Stimulated activated naive CD4-positive, alpha-beta T cell treated with Interleukin-2 at 50 U/mL for 16 hours (primary cell): ENCODE measurements at places on chromosomes 13 and 19.

- peak; percentile 12 for DNase-seq
Observed at GRCh38 chr19:46745521-46746280, at the start of gene FKRP. TSS of gene FKRP (plus strand) at chr19:46746057. CDS start at chr19:46755451, 9,394 bp downstream.

GRCh38 chr13:98536729-98537128, 40.2 kb downstream of the STK24 start:
- DNase-seq, result no peak

GRCh38 chr19:12994701-12995595, at the start of gene NFIX:
TSS of gene NFIX (plus strand) at chr19:12995475. CDS start at chr19:12995838, 363 bp downstream.
- DNase-seq, result peak; percentile 52

GRCh38 chr13:50187352-50188029, 172.2 kb downstream of the KCNRG start:
- no peak for DNase-seq

DNA sequence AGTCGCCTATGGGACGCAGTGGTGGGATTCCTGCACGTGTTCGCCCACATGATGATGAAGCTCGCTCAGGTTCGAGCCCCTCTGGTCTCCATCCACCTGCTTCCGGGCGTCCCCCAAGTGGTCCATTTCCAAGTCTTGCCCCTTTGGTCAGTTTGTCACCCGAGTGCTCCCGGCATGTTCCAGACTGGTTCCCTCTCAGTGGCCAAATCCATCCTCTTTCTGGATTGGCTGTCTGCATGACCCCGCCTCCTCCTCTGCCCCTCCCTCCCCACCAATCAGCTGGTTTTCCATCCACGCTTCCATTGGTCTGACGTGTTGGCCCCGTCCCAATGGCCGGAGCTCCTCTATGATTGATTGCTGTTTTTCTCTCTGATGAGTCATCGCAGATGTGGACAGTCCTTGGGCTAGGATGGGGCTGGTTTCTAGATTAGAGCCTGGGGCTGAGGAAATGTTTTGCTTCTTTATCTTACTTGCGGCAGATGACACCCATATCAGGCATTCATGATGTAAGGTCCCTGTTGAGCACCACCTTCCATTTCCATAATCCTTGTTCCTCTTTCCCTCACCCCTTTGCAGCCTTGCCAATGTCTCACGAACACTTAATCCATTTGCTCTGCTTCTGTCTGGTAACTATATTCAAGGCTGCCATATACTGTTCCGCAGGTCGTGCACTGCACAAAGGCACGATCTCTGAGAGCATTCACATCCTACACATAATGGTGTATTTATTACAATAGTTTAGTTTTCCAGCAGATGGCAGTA, 73.8 kb downstream of the MAP4K1 start:
- no peak for DNase-seq

DNA sequence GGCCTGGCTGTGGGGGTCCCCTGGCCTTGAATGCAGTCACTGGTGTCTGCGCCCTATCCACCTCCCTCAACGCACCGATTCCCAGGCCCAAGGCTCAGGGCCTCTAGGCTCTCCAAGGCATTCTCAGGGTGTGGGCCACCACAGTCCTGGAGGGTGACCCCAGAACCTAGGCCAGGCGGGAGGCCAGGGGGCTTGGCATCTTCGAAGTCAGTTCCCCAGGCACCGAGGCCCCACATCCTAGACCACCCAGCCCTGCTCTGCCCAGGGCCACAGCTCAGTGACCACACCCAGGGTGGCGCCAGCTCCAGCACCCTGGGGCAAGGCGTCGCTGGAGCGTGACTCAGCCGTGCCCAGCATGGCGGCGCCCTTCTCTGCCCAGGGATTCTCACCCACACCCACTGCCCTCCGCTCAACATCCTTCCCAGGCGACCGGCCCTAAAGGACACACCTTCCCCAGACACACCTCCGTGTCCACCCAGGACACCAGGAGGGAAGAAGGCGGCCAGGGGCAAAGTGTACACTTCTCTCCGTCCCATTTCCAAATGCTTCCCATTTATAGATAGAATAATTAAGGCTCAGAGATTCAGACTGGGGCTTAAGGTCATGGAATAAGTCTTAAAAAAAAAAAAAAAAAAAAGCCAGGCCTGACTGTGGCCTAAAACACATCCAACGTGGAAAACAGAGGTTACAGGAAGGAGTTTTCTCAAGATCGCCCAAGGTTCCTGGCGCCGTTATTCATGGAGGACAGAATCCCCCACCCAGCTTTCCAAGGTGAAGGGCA, 36.4 kb upstream of the NANOS3 start:
- DNase-seq, result peak; percentile 61

DNA sequence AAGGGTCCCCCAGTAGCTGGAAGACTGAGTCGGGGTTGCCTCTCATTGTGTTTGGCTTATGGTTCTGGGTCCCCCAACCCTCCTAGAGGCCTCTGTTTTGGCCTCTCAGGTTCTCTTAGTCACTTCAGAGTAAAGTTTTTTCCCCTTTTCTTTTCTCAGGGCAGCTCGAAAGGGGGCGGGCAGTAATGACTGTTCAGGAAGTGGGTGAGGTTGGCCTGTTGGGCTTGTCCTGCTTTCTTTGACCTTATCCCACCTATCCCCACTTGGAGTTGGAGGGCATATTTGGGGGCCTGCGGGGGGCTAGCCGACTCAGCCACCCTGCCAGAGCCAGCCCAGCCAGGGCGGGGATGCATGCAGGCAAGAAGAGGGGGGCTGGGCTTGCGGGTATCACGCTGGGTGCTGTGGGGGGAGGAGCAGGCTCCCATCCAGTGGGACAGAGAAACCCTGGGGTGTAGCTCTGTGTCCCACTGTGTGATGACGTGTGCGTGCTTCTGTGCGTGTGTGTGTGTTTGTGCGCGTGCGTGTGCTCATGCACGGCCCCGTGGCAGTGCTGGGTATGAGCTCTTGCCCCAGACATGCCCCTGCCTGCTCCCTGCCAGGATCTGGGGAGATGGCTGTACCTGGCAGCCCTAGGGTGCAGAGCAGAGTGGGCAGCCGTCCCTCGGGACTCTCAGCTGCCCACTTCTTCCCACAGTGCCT, 1.4 kb downstream of the CIC start:
- DNase-seq, result peak; percentile 72

DNA sequence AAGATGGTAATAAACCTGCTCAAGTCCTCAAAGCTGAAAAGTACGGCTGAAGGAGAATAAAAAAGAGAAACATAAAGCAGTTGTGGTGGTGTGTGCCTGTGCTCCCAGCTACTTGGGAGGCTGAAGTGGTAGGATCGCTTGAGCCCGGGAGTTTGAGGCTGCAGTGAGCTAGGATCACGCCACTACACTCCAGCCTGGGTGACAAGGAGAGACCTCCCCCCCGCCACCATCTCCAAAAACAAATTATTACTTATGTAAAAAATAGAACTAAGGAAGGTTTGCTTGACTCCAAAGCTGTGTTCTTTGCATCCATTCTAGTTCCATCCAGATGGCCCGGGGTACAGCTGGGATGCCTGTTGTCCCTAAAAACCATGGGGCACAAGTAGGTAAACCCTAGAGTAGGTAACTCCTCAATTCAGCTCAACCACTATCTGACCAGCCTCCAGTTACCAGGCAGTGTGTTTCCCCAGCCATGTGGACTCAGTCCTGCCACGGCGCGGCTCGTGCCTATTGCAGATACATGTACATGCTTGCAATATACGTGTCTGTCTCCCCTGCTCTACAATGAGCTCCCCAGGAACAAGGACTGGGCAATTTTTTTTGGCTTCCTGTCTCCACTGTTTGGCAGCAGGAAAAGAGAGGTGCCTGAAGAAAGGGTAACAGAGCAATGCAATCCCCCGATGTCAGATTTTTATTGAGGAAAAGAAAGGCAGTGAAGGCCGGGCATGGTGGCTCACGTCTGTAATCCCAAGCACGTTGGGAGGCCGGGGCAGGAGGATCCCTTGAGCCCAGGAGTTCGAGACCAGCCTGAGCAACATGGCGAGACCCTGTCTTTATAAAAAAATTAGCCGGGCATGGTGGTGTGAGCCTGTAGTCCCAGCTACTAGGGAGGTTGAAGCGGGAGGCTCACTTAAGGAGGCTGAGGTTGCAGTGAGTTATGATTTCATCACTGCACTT, 101.3 kb downstream of the GNG7 start:
- DNase-seq, result no peak

DNA sequence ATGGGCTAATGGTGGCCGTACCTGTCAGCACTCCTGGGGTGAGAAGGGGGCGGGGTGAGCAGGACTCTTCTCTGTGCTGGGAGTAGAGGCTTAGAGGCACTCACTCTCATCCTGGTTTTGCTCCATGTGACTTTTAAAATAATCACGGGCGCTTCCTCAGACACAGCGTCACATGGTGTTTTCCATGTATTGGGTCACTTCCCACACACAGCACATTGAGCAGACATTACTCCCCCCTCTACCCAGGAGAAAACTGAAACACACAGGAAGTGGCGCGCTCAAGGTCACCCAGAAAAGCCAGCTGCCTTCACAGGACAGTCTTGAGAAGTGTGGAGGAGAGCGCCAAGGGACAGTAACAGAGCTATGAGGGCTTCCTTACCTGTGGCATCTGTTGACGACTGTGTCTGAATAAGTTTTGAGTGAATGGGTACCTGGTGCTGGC, 23.2 kb downstream of the SPATA13 start:
- no peak for DNase-seq

GRCh38 chr19:40716031-40716481, 630 bp downstream of the COQ8B start:
- peak; percentile 70 for DNase-seq

DNA sequence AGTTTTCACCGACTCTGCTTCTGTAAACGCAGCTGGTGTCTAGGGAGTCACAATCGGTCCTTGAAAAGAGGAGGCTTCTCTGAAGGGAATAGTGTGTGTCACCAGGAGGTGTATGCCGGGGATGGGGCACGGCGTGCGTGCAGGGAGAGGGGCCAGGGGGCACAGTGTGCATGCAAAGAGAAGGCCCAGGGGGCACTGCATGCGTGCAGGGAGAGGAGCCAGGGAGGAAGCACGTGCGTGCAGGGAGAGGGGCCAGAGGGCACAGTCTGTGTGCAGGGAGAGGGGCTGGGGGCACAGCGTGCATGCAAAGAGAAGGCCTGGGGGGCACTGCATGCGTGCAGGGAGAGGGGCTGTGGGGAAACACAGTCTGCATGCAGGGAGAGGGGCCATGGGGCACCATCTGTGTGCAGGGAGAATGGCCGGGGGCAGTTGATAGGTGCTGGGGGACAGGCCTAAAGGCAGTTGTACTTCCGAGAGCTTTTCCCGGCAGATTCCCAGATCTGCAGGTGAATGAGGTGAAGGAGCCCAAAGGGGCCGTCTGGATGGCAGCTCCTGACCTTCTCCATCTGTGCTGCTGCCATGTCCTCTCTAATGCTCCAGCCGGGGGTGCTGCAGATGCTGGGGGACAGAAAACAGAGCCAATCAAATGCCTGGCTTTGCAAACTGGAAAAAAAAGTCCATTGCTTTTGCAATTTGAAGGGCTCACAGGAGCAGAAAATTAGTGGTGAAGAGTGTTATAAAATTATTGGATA, 36.4 kb downstream of the ATP11A start:
- DNase-seq, result no peak

GRCh38 chr13:48925001-48925400, 50.7 kb upstream of the FNDC3A start:
- no peak for DNase-seq

DNA sequence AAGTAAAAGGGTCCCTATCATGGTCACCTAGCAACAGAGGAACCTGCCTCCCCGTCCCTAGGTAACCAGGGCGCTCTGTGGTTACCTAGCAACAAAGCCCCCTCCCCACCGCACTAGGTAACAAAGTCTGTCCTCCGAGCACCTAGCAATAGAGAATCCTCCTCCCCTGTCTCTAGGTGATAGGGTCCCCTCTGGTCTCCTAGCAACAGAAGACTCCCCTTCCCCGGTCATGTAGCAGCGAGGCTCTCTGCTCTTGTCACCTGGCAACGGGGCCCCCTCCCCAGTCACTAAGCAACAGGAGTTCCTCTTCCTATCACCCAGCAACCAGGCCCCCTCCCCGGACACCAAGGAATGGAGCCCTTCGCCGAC, 307 bp downstream of the JOSD2 start:
- DNase-seq, result no peak

- DNase-seq, result peak; percentile 46
Observed at GRCh38 chr19:18205200-18205892, 1.5 kb upstream of the RAB3A start.

- DNase-seq, result no peak
Observed at GRCh38 chr19:33175156-33175782, 18.9 kb upstream of the LRP3 start.

DNA sequence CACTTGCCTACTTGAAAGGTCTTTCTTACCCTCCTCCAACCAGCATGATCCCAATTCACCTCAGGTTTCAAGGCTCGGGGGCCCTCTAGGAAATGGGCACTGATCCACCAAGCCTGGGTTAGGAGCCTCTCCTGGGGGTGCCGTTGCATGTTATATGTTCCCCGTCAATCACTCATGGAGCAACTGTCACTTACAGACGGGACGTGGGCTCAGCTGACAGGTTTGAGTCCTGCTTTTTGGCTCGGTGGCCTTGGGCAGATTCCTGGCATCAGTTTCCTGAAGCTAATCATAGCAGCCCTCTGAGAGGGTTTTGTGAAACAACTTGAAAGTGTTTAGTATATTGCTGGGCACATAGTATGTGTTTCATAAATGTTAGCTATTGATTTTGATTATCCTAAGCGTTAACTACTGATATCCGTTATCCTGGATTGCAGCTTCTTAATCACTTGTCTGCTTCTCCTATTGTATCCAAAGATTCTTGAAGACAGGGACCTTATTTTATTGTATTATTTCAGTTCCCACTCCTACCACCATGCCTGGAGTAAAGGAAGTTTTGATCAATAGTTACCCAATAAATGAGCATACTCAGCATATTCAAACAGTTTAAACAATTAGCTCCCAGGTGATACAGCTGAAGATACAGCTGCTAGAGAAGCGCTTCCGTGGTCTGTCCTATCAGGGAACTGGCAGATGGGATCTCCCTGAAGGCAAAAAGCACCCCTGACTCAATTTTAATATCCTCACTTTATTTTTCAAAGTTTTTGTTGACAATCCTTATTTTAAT, 57.9 kb downstream of the RFC3 start:
- no peak for DNase-seq

GRCh38 chr19:46042252-46042883, 1.6 kb upstream of the IGFL4 start:
- DNase-seq, result no peak

DNA sequence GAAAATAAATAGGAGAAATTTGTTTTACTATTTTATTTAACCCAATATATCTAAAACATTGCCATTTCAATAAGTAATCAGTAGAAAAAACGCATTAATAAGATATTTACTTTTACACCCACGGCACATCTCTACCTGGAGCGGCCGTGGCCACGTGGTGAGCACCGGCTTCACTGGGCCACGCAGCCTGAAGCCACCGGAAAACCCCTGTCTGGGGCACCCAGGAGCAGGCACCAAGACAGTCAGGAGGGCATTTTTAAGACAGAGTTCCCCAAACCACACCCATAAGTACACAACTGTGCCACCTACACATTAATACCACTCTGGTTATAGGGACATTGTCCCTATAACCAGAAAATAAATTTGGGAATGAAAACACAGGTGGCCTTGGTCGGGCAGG, 80.9 kb downstream of the SPACA7 start:
- no peak for DNase-seq

GRCh38 chr19:19627621-19628500, at the start of gene LPAR2:
TSS of gene LPAR2 (minus strand) at chr19:19628220. CDS start at chr19:19627275, 945 bp downstream.
- DNase-seq, result peak; percentile 59

GRCh38 chr13:48094404-48094780, 512 bp downstream of the MED4 start:
- no peak for DNase-seq

- no peak for DNase-seq
Observed at GRCh38 chr13:20828539-20829364, 55.0 kb upstream of the EEF1AKMT1 start.
